ENCODE measurements at places on chromosomes 12 and 14. TPM values are rescaled to one million over a fixed set of nuclear protein-coding genes. Genes with fewer than 3 reads are reported as not detected.
A peak's percentile ranks its signal among the peaks of the same experiment; 100 is the strongest.

DNA sequence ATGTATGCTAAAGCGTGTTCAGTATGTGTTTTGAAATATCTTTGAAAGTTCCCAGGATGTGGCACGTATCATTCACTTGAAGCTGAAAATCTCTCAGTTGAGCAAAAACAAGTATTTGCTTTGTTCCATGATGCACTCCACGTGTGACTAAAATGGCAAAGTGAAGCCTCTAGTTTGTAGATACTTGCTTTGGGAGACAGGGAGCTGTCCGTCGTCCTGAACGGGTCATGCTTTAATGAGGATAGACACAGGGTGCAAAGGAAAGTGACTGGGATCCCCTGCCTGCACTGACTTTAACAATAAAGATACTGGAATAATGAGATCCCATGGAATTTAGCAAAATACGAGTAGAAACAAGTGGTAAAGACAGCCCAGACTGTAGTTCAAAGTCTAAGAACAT lies 991.4 kb downstream of the NRXN3 start:
- DNase-seq: peak; percentile 48
- no peaks in the 10 kb centered on the region for H3K4me1 ChIP-seq

GRCh38 chr14:62301911-62302310 lies 539.7 kb downstream of the SNAPC1 start:
- H3K4me3 ChIP-seq: no peak overlapping the region
- H3K27me3 ChIP-seq: no peaks in the 10 kb centered on the region
- H3K27ac ChIP-seq: no peak overlapping the region
- DNase-seq: peak; percentile 89

- no peak overlapping the region for H3K27ac ChIP-seq
- no peaks in the 10 kb centered on the region for H3K36me3 ChIP-seq
- H3K27me3 ChIP-seq: no peaks in the 10 kb centered on the region
These were observed 321.4 kb upstream of the LRFN5 start for GRCh38 chr14:41285186-41285748.

- H3K4me3 ChIP-seq: no peak overlapping the region
- peak; percentile 37 for DNase-seq
- no peak overlapping the region for H3K27ac ChIP-seq
- no peaks in the 10 kb centered on the region for H3K36me3 ChIP-seq
- no peaks in the 10 kb centered on the region for H3K27me3 ChIP-seq
These were observed 146.3 kb downstream of the CAND1 start for GRCh38 chr12:67415473-67415872.

DNA sequence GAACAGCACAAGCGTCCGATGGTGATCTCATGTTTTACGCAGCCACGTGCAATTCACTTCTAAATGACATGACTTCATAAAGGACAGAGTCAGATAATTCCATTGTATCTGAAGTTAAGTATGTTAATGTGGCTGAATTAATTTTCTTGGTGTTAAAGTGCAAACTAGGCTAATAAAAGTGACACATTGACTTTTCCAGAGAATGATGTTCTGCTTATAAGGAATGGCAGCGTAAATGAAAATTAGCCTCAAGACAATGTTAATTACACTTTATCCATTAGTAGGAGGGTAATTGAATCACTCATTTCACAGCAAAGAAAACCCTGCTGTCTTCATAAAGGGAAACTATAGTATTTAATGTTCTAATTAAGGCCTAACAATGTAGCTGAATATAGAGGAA lies 426.5 kb downstream of the GLT1D1 start:
- no peak for DNase-seq
- H3K4me3 ChIP-seq: no peak overlapping the region

GRCh38 chr14:70266157-70266556 lies 77.4 kb upstream of the SLC8A3 start:
- no peak overlapping the region for H3K4me3 ChIP-seq
- H3K36me3 ChIP-seq: no peaks in the 10 kb centered on the region
- H3K27ac ChIP-seq: no peak overlapping the region
- H3K27me3 ChIP-seq: no peaks in the 10 kb centered on the region
- DNase-seq: no peak
- no peaks in the 10 kb centered on the region for H3K4me1 ChIP-seq

DNA sequence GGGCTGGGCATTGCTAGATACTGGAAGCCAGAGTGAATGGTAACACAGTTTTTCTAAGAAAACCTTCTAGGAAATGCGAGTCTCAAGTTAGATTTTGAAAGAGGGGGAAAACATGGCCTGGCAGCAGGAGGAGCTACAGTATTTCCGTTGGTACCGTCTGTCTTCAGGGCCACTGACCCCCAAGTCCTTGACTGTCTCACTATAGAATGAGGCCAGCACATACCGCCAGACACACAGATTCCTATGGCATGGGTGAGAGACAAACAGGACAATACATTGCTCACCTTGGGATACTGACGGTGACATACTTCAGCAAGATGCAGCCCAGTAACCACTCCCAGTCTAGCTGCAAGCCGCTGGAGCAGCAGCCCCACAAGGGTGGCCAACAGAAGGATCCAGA lies 21.7 kb downstream of the SLC11A2 start:
- no peak overlapping the region for H3K27ac ChIP-seq
- H3K4me1 ChIP-seq: no peaks in the 10 kb centered on the region
- H3K4me3 ChIP-seq: no peak overlapping the region
- H3K36me3 ChIP-seq: peaks cover 3% of the 10 kb centered on the region

GRCh38 chr14:87171141-87171540 lies 821.8 kb downstream of the GALC start:
- no peak overlapping the region for H3K4me3 ChIP-seq
- no peaks in the 10 kb centered on the region for H3K36me3 ChIP-seq
- no peaks in the 10 kb centered on the region for H3K27me3 ChIP-seq
- H3K4me1 ChIP-seq: no peaks in the 10 kb centered on the region
- no peak for DNase-seq

DNA sequence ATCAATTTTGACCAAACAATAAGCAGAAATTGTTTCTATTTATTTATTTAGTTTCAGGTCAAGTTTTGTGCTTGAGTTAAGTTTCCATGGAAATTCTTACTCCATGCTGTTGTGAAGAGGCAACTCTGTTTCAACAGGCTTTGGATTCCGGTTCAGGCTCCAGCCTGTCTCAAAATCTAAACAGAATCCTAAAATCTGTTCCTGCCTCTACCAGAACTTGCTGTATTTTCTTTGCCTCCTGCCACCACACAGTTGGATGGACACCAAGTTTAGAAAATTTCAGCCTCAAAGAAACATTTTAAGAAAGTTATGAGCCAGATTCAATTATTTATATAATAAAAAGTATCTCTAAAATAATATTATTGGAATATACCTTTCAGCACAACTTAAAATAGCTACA lies 330.9 kb downstream of the FOXG1 start:
- no peaks in the 10 kb centered on the region for H3K27me3 ChIP-seq
- no peaks in the 10 kb centered on the region for H3K4me1 ChIP-seq

DNA sequence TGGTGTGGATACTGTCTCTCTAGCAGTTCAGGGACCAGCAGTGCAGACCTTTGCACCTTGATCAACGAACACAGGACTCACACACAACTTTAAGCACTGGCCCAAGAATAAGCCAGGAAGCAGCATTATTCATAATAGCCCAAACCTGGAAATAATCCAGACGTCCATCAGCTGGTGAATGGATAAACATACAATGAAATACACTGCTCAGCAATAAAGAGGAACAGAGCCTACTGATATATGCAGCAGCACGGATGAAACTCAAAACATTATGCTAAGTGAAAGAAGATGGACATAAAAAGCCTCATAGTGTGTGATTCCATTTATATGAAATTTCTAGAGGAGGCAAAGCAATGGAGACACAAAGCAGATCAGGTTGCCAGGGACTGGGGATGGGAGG lies 303.9 kb upstream of the FKBP4 start:
- no peaks in the 10 kb centered on the region for H3K27me3 ChIP-seq
- no peak overlapping the region for H3K4me3 ChIP-seq
- no peak for DNase-seq

- no peak overlapping the region for H3K27ac ChIP-seq
- no peaks in the 10 kb centered on the region for H3K27me3 ChIP-seq
- no peak for DNase-seq
- peaks cover 26% of the 10 kb centered on the region for H3K4me1 ChIP-seq
- H3K36me3 ChIP-seq: no peaks in the 10 kb centered on the region
These were observed 3.5 kb downstream of the TGFB3 start for GRCh38 chr14:75978249-75978731.

DNA sequence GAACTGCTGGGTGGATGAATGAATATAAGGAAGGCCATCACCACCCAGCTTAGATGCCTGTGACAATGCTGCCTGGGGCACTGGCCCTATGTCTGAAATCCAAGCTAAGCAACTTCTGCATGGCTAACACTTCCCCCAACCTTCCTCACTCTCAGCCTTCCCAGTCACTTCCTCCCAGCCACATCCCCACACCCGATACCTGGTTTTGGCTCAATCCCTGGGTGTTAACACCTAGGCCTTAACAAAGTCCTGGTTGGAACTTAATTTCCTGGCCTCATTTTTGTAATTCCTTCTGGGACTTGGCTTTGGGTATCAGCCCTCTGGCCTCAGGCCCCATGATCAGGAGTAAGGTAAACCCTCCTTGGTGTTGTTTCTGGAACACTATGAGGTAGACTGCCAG lies 110.0 kb downstream of the EFCAB11 start:
- H3K4me1 ChIP-seq: peaks cover 8% of the 10 kb centered on the region
- no peaks in the 10 kb centered on the region for H3K36me3 ChIP-seq
- H3K27ac ChIP-seq: peak overlapping the region; percentile 79
- H3K27me3 ChIP-seq: no peaks in the 10 kb centered on the region
- no peak overlapping the region for H3K4me3 ChIP-seq

- H3K4me1 ChIP-seq: no peaks in the 10 kb centered on the region
- peak; percentile 4 for DNase-seq
- no peaks in the 10 kb centered on the region for H3K27me3 ChIP-seq
- H3K4me3 ChIP-seq: no peak overlapping the region
- no peaks in the 10 kb centered on the region for H3K36me3 ChIP-seq
- H3K27ac ChIP-seq: no peak overlapping the region
These were observed 154.9 kb downstream of the ASCL4 start for GRCh38 chr12:107929436-107929835.

DNA sequence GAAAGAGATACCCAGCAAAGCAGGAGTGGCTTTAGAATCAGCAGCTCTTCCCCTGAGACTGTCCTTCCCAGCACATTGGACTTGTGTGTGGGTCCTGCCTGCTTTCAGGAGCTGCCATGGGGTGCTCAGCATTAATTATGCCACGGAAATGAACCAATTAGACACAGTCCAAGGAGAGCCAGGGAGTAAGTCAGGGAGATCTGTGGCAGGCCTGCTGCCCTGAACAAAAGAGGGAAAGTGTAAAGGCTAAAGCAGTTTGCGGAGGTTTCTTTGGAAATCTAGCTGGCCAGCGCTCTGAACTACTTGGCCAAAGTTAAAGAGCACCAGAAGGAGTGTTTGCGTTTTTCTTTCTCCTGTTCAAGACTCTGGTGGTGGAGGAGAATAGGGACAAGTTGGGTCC lies 65.7 kb upstream of the SRSF5 start:
- no peak overlapping the region for H3K27ac ChIP-seq
- no peak overlapping the region for H3K4me3 ChIP-seq
- no peaks in the 10 kb centered on the region for H3K36me3 ChIP-seq
- no peaks in the 10 kb centered on the region for H3K4me1 ChIP-seq
- no peaks in the 10 kb centered on the region for H3K27me3 ChIP-seq

- H3K36me3 ChIP-seq: no peaks in the 10 kb centered on the region
- DNase-seq: peak; percentile 55
- peaks cover 18% of the 10 kb centered on the region for H3K4me1 ChIP-seq
- H3K4me3 ChIP-seq: no peak overlapping the region
- H3K27me3 ChIP-seq: no peaks in the 10 kb centered on the region
- peak overlapping the region; percentile 88 for H3K27ac ChIP-seq
These were observed 9.7 kb downstream of the WSB2 start for GRCh38 chr12:118050972-118051910.

DNA sequence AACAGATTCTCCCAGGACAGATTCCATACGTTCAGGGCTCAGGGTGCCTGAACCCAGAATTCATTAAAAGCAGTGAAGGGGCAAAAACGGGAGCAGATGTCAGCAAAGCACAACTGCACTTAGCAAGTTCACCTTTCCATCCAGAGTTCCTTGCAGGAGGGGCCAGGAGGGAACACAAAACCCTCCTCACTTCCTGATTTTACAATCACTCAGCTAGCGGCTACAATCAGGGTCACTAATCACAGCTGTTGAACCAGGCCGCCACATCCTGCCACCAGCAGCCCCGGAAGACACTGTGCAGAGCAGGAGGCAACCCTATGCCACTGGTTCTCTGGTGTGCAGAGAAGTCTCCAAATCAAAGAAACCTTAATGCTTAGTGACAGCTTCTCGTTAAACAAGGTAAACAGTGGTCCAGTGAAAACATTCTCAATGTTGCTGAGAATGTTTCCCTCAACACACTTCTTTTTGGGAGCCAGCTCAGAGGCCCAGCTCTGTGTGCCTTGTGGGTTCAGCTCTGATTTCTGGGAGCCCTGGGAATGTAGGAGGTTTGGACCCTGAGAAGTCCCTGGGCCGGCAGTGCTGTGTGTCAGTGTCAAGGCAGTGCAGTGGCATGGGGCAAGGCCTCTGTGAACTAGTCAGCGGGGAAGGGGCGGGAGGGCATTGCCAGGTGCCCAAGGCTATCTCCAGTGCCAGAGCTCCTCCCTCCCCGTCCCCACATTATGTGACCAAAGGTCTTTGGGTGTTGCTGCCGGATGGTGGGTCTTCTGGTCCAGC lies 54.5 kb downstream of the VCPKMT start:
- DNase-seq: peak; percentile 61
- H3K27me3 ChIP-seq: no peaks in the 10 kb centered on the region
- peaks cover 24% of the 10 kb centered on the region for H3K4me1 ChIP-seq
- H3K4me3 ChIP-seq: no peak overlapping the region
- no peaks in the 10 kb centered on the region for H3K36me3 ChIP-seq

AVPR1A gene
- not detected for total RNA-seq

CCDC184 gene
- 0.17 TPM for total RNA-seq

TAS2R31 gene
- 2.6 TPM for total RNA-seq

RNASE3 gene
- not detected for total RNA-seq

NID2 gene
- total RNA-seq: 93.7 TPM
